Foreskin keratinocyte (primary cell): ENCODE measurements at places on chromosomes 2 and 18. TPM values are rescaled to one million over a fixed set of nuclear protein-coding genes. Genes with fewer than 3 reads are reported as not detected.

GRCh38 chr2:120686511-120687168, 49.0 kb upstream of the GLI2 start:
- no peak for DNase-seq

DNA sequence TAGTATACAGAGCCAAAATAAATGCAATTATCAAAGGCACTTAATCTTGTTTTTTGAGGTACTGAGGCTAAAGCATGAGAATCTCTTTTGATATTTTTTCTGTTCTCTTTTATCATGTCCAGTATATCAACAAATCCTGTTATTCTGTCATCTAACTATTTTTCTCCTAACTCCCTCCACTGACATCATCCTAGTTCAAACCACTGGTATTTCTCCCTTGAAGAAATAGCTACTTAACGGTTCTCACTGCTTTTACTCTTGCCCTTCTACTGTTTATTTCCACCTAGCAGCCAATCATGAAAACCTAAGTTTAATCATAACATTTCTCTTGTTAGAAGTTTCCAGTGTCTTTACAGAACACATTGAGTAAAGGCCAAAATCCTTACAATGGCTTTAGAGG, 317.6 kb downstream of the GPD2 start:
- no peak for DNase-seq

DNA sequence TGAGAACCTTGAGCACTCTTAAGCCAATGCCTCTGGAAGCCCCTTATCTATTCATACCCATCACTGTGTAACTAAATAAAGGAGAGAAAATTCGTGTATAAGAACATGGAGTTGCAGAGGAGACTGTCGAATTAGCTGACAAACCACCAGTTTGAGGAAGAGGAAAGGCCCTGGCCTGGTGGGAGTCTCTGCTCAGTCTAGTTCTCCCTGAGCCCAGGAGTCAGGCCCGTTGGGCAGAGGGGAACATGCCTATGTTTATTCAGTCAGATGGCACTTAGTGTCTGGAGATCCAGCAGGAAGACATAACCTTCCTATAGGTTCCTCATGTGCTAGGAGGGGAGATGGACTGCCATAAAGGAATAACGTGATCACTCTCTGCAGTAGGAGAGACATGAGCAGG, 60.3 kb downstream of the MGAT5 start:
- no peak for DNase-seq

GRCh38 chr2:109736177-109736827, 57.8 kb upstream of the RGPD5 start:
- DNase-seq: no peak

DNA sequence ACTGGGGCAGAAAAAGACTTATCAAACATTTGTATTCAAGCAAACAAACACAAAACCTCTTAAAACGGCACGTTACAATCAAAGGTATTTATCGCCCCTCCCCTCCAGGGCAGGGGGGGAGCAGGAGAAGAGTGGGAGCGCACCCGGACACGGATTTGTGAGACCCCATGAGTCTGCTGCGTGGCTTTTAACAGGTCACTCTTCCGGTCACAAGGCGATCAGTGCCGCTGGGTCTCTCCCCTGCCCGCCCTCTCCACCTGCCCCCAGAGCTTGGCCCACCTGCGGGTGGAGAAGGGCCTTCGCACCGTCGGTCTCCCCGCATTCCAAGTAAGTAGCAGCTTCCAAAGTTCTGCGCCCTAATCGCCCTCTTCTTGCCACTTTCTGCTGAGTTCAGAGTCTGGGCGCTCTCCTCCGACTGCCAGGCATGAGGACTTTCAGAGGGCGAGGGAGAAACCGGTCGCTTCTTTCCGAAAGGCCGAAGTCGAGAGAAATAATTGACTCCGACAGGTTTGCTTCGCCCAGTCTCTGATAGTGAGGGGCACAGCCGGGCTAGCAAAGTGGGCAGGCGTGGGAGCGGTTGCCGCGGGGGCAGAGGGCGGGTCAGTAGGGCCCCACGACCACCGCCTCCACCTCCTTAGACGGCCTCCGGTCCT, 800 bp downstream of the RPRM start:
- DNase-seq: no peak

DNA sequence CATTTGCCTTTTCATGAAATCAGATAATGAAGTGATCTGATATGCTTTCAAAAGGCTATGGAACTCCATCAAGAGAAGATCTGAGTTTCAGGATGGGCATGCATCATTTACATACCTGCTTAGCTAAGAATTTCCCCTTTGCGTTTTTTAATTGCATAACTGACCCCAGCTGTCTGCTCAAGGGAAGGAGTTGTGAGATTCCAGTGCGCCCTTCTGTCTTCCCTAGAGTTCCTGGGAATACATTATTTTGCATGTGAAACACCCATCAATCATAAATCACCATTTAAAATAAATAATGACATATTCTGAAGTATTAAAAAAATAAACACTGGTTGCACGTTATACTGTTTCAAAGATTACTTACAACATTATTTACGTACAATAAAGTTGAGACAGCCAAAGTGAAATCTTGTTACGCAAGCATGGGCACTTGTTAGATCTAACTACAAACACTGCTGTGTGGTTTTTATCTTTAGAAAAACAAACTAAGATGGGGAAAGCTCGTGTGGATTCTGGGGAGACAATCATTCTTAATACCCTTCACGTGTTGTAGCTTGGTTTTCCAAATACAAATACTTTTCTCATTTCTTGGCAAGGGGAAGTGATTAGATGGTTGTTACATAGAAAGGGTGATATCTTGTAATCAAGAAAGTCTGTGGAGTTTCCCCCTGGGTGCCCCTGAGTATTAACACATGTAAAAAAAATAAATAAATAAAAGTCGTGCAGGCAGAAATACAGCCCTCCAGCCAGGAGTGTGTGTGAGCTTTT, 125.7 kb upstream of the LMAN1 start:
- DNase-seq: no peak

GRCh38 chr18:32920796-32921787, 148.3 kb upstream of the KLHL14 start:
- peak; percentile 92 for DNase-seq

- DNase-seq: peak; percentile 27
These were observed 101.9 kb downstream of the MBD5 start for GRCh38 chr2:148122788-148123187.

- DNase-seq: no peak
These were observed 82.0 kb upstream of the SLC39A10 start for GRCh38 chr2:195575016-195575415.

- no peak for DNase-seq
These were observed 216.4 kb downstream of the GCA start for GRCh38 chr2:162560291-162560690.

GRCh38 chr2:207479198-207479785, 50.5 kb upstream of the CREB1 start:
- no peak for DNase-seq

GRCh38 chr2:53913721-53914120, 54.0 kb upstream of the GPR75 start:
- DNase-seq: no peak

The ZNF142 gene
- 23.0 and 23.1 TPM in 2 replicates for total RNA-seq

The BMP10 gene
- not detected in 2 replicates for total RNA-seq

The PLEKHB2 gene
- total RNA-seq: 60.1 and 65.6 TPM in 2 replicates

The AGXT gene
- not detected in 2 replicates for total RNA-seq

The PDE11A gene
- 0.11 and 0.20 TPM in 2 replicates for total RNA-seq

The NEURL3 gene
- not detected in 2 replicates for total RNA-seq
